ENCODE measurements at places on chromosomes 1 and 21.

DNA sequence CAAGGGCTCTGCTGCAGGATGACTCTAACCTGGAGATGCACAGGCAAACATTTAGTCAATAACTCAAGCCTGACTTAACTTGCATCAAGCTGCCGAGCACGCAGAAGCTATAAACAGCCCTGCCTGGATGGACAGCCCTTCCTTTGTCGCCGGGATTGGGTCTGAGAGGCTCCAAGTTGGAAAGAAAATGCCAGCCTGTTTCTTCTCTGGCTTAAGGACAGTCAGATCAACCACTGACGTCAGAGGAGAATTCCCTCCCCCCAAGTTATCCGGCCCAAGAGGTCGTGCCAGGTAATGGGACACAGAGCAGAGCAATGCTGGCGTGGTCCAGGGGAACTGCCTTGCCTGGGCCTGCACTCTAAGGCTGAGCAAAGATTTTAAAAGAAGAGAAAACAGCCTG, 27.1 kb upstream of the LRRC38 start:
- DNase-seq = peak; percentile 60

- no peak for DNase-seq
These were observed 192.9 kb upstream of the PTGFR start for GRCh38 chr1:78297836-78298235.

GRCh38 chr21:31554511-31555022, 104.9 kb upstream of the SOD1 start:
- no peak for DNase-seq

DNA sequence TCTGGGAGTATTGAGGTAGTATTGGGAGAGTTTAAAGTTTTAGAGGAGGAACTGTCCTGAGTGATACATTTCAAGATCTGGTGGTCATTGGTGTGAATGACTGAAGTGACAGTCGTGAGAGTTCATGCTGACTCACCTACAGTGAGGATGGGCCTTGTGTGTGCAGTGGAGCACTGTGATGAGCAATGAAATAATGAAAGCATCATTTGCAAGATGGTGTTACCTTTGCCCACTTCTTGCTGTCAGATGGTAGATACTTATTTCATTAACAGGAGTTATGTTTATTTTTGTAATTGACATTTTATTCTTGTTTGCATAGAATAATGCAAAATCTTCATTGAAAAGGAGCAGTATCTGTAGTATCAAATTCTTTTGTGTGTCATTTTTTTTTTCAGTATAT, 29.0 kb downstream of the POU2F1 start:
- DNase-seq = no peak

DNA sequence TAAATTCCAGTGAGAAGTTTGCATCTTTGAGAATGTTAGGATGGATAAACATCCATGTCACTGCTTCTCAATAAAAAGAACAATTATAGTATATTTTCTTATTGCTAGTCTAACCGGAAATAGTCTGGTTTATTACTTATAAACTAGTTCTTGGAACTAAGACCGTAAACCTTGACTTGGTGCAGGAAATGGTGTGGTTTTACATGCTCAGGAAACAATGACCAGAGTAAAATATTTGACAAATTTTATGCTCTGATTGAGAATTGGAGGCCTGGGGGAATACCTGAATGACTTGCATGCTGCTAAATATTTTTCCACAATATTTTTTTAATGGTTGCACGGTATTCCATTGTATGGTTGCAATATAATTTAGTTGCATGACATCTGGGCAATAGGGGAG, 76.3 kb downstream of the XCL2 start:
- DNase-seq = no peak

DNA sequence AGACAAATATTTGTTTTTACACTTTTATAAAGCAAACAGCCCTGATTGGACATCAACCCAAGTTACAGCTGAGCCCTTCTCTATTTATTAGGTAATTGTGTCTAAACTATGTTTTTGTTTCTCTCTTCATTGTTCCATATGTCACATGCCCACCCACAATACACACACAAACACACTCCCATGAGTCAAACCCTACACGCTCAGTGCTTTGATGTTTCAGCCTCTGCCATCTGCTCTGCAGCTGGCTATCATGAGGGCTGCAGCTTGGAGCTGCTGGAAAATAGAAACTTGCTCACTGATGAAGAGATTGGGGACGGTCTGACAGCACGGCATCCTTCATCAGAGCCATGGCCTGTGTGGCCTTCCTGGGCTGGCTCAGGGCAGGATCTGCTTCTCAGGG, 41.7 kb downstream of the PSMG1 start:
- DNase-seq = no peak

- no peak for DNase-seq
These were observed 5.3 kb downstream of the SKI start for GRCh38 chr1:2233468-2233867.

DNA sequence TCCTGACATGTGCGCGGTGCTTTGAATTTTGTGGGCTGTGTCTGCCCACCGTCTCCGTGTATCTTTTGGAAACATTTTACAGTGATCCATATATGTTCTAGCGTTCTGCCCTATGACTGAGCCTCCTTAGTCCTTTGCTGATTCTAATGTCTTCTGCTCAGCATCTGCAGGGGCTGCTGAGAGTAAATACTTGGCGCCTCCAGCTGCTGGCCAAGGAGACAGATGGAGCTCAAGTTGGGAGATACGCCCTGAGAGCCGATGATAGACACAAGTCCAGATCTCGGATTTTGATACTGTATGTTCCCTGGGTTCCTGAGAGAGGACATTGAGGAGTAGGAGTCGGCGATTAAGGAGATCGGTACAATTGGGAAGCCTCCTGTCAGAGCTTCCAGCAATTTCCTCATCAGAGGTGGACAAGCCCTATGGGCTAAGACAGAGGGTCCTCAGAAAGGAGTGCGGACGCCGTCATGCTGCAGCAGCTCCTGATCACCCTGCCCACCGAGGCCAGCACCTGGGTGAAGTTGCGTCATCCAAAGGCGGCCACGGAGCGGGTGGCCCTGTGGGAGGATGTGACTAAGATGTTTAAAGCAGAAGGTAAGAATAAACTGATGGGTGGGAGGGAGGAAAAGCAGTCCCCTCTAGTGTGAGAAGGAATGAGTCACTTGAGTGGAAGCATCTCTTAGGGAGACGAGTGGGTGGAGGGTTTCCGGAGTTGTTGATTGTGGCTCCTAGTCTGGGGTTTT, 390 bp downstream of the ZFP69B start:
- peak; percentile 27 for DNase-seq

DNA sequence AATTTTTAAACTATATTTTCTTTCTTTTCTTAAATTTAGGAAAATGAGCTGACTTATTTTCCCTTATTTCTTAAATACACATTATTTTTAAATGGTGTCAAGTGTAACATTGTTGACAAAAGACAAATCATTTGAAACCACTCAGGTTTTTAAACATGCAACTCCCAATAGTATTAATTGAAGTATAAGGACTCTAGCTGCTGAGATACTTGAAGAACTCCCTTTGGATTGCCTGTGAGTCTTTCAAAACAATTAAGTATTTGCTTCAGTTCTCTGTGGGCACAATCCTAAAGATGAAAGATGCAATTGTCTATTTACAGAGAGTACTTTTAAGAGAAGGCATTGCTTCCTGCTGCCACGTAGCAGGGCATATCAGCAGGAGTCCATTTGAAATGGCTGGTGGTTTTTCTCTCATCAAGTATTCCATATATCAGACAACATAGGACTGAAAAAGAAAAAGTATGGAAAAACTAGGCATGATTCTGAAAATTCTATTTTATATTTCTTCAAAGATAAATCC, 373.4 kb downstream of the NEGR1 start:
- DNase-seq = no peak

DNA sequence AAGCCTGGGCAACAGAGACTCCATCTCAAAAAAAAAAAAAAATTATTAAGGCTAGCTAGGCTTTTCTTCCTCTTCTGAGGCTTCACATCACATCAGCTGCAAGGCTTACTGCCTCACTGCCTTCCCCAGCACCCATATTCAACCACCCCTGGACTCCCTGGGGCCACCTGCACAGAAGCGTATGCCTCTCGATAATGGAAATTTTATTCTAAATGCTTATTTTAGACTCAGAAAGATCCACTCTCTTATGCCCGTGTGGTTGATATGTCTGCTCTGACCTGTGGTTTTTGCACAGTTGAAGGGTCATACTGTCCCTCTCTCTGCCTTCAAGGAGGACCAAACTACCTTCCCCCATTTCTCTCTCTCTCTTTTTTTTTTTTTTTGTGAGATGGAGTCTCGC, 1.5 kb upstream of the FCRLA start:
- DNase-seq = no peak

DNA sequence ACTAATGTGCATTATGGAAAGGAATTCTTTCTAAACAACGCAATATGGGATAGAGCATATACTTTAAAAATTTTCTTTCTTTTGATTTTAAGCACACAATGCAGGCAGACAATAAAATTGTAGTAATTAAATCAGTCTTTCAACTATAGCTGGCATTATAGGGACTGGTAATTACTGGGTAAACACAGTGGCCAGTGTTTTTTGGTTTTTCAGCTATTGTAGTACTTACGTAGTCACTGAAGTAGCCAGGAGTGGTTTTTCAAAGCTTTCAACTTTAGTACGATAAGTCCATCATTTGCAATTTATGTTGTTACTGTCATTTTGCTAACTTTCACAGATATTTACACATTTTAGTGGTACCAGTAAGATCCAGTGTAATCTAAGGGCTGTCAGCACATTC, 50.6 kb downstream of the RAB3GAP2 start:
- DNase-seq = no peak

- no peak for DNase-seq
These were observed 409.2 kb upstream of the PLXNA2 start for GRCh38 chr1:208653426-208653825.

- no peak for DNase-seq
These were observed 68.3 kb downstream of the SSBP3 start for GRCh38 chr1:54337928-54338327.

GRCh38 chr1:180312926-180313325, 82.9 kb downstream of the LHX4 start:
- DNase-seq = no peak

GRCh38 chr1:168842916-168843315, 113.9 kb upstream of the DPT start:
- no peak for DNase-seq

DNA sequence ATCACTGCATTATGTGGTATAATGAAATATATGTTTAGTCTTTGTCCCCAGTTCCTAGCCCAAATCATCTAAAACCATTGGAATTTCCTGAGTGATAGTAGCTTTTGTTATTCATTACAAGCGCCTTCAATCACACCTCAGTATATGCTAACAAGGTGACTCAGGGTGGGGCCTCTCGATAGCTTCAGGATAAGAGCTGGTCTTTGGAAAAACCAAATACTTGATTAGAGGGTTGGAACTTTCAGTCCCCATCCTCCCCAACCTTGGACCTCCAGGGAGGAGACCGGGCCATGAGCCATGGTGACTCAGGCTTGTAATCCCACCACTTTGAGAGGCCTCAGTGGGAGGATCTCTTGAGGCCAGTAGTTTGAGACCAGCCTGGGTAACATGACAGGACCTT, 5.1 kb upstream of the BRDT start:
- no peak for DNase-seq

DNA sequence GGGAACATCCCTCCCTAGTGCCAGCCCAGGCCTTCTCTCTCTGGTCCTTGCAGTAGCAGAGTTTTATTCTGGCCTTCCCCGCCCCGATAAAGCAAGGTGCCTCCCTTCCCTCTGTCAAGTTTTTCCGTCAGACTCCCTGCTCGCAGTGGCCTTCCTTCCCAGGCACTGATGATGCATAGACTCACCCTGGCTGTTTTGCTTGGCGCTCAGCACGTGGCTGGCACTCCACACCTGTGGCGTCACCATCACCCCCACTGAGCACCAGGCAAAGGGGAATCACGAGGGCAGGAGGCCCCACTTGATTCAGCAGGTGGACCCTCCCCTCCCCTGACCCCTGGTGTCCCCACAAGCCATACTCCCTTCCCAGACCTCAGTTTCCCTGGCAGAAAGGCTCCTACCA, 7.4 kb downstream of the SLC26A9 start:
- DNase-seq = no peak

DNA sequence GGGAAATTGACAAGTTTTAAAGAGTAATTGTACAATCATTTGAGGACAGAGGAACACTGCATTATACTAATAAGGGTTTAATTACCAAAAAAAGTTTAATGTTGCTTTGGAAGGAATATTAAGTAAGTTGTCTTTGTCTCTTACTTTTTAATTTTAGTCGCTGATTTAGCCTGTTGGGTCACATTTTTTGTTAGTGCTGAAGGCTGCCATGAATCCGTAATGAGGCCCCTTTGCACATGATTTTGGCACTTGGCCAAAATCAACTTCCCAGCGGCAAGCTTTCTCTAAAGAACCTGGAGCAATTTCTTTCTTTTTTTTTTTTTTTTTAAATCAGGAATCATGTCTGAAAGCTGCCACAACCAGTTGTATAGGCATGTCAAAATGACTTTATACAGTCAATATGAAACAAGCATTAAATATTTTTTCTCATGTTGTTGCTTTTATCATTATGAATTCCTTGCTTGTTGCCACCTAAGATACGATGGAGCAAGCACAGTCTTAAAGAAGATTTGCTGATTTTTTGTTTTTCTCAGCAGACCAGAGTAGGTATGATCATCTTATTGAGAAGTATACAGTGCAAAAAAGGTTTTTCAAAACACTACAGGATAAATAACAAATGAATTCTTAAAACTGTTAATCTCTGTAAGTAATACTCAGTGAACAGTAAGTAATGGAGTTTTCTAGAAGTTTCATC, 690.4 kb downstream of the USP25 start:
- peak; percentile 77 for DNase-seq

DNA sequence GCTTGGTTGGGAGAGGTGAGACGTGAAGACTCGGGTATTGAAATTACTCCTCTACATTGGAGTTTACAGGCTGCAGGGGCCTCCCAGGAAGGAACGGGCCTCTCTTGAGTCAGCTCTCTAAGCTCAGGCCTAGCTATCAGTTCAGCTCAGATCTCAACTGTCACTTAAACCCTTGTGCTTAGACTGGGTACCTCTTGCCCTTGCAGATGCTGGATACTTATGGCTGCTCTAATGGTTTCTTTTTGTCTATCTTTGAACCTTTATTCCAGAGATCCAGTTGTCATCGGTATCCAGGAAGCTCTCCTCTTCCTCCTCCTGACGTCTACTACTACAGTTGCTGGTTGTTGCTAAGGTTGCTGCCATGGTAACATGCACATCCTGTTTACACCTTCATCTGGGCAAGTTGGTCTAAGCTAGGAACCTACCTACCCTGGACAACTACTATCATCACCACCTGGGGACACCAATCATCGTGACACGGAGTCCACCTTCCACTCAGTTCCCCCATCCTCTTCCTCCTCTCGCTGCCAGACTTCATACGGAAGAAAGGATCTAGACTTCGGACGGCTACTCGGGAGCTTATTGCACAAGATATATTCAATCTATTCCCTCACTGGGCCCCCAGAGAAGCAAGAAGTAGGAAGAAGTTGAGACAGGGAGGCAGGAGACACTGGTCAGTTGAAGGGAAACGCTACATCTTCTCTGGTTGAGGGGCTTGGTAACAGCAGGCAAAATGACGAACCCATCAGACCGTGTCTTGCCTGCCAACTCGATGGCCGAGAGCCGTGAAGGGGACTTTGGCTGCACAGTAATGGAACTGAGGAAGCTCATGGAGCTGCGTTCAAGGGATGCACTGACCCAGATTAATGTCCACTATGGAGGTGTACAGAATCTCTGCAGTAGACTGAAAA, 56.1 kb downstream of the ATP2B4 start:
- DNase-seq = no peak

GRCh38 chr1:216566641-216567205, 143.5 kb upstream of the USH2A start:
- DNase-seq = no peak

- DNase-seq = peak; percentile 83
These were observed 50.4 kb upstream of the F3 start for GRCh38 chr1:94591823-94592570.

- no peak for DNase-seq
These were observed 3.1 kb downstream of the AGO1 start for GRCh38 chr1:35885961-35886558.

GRCh38 chr1:159889821-159890252, 10.1 kb downstream of the CFAP45 start:
- DNase-seq = peak; percentile 7

All from midbrain (tissue), 1 donor.